ENCODE measurements at places on chromosomes 2 and 18.

DNA sequence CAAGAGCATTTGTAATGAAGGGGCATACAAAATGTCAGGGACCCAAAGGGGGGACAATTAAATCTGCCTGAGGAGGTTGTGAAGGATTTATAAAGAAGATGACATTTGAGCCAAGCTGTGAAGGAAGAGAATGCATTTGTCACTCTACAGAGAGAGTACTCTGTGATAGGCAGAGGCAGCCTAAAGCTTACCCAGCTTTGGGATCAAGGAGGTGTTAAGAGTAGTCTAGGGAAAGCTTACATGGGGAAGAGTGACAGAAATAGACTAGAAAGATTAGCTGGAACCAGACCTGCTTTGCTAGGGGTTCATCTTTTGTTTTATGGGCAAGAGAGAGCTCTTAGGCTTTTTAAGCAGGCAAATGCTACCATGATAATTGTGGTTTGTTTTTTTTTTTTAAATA lies 169.1 kb upstream of the CYP26B1 start:
- no peak for DNase-seq

DNA sequence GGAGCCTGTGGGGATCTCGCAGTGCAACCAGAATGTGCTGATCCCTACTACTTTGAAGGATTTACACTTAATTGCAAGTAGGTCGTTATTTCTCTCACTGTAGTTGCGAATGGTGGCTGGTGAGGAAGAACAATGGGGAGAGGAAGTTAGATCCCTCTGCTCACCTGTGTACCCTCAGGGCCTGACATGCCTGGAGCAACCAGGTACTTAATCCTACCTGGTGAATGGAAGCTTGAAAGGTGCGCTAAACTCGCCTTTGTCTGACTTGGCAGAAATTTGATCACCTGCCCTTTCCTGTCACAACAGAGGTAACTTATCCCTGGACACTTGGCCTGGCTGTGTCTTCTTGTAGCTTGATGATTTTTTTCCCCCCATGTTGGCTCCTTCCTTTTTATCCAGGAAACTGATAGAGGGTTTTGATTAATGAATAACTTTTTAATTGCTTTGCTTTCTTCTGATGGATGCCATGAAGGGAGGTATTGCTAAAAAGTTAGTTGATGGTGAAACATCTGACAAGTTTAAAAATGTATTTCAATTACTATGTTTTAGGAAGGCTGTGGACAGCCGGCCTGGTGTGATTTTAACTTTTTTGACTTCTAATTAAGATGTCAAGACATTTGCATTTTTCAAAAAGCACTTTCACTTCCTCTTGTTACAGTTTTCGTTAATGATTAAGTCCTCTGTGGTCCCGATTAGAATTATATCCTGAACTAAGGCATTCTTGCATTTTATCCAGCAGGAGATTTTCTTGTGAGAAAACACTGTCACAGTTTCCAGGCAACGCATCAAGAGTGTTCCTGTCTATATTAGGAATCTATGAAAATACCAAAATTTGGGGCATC lies 9.2 kb downstream of the SGPP2 start:
- no peak for DNase-seq

- DNase-seq = no peak
These were observed 7.0 kb downstream of the ZEB2 start for GRCh38 chr2:144512891-144513351.

DNA sequence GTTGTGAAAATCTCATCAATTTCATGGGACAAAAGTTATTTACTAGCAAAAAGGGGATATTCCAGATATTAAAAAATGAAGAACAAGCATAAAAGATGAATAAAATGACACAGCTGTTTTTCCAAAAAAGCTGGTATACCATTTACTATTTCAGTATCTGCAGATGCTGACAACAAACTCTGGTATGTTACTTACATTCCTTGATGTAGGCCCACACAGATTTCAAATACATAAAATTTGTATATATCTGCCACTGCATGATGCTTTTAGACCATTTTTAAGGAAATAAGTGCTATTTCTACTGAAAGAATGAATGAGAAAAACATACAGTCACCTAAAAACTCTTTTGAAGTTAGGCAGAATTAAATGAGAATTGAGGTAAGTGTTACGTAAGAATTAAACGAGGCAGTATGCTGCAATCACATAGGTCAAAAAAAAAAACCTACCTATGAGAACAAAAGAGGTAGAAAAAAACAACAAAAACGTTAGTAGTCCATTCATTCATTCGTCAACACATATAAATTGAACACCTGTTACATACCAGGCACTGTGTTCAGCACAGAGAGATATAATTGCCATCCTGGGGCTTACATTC lies 32.5 kb downstream of the ARL5A start:
- no peak for DNase-seq

- no peak for DNase-seq
These were observed 771.6 kb downstream of the DPP10 start for GRCh38 chr2:115214050-115214449.

DNA sequence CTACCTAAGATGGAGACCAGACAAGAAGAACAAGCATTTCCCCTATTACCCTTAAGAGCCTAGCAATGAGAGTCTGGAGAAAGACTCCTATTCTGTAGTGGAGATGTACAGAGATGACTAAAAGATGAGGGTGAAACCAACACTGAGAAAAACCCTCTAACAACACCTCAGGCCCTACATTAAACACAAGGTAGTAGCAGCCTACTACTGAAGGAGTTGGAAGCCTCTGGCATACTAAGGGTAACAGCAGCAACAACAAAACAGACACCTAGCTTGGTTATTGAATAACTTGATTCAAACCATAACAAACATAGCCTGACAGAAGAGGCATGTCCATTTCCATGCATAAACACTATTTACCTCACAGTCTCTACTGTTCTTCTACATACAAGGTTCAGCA lies 60.5 kb downstream of the UGP2 start:
- no peak for DNase-seq

- DNase-seq = no peak
These were observed 8.8 kb downstream of the SIX2 start for GRCh38 chr2:45000341-45000901.

GRCh38 chr2:238743243-238744065 lies 104.4 kb upstream of the TWIST2 start:
- DNase-seq = no peak

- DNase-seq = no peak
These were observed 307.1 kb downstream of the OSR1 start for GRCh38 chr2:19051203-19051831.

GRCh38 chr2:199458009-199458805 lies 468 bp upstream of the SATB2 start:
- no peak for DNase-seq

- DNase-seq = no peak
These were observed 128.5 kb downstream of the KCNE4 start for GRCh38 chr2:223180463-223180862.

Measured in HTR-8/SVneo (cell line).